ENCODE measurements at places on chromosomes 16 and 17.

DNA sequence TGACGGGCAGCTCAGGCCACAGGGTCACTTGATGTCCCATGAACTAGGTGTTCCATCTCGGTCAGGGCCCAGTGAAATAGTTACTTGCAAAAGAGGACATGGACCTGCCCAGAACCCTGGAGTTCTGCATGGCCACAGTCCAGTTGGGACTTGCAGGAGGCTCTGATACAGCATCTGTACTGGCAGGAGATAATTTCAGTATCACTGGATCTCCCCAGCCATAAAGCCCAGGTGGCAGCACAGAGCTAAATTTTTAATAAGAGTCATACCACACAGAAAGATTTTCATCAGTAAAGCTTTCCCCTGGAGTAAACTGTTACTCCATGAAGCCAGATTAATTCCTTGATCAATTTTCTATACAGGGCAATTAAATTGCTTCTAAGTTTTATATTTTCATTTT is 18.0 kb upstream of the SLC16A5 start:
- no peak for DNase-seq

GRCh38 chr16:48188449-48189102 is 32.8 kb upstream of the ABCC12 start:
- no peak for DNase-seq

DNA sequence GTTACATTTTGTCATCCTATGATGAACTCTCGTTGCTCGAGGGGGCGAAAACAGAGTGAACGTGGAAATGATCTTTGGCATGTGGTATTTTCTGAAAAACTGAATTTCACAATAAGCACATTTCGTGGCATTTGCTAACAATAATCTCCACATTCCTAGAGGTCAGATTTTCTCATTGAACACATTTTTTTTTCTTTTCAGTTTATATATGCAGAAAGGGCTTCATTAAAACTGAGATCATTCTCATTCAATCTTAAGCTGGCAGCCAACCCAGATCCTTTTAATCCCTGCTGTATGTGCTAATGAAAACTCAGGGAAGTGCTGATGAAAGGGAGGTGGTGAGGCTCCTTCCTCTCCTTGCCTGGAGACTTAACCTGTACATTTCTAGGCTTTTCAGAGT is 52.6 kb downstream of the PRKCA start:
- no peak for DNase-seq

DNA sequence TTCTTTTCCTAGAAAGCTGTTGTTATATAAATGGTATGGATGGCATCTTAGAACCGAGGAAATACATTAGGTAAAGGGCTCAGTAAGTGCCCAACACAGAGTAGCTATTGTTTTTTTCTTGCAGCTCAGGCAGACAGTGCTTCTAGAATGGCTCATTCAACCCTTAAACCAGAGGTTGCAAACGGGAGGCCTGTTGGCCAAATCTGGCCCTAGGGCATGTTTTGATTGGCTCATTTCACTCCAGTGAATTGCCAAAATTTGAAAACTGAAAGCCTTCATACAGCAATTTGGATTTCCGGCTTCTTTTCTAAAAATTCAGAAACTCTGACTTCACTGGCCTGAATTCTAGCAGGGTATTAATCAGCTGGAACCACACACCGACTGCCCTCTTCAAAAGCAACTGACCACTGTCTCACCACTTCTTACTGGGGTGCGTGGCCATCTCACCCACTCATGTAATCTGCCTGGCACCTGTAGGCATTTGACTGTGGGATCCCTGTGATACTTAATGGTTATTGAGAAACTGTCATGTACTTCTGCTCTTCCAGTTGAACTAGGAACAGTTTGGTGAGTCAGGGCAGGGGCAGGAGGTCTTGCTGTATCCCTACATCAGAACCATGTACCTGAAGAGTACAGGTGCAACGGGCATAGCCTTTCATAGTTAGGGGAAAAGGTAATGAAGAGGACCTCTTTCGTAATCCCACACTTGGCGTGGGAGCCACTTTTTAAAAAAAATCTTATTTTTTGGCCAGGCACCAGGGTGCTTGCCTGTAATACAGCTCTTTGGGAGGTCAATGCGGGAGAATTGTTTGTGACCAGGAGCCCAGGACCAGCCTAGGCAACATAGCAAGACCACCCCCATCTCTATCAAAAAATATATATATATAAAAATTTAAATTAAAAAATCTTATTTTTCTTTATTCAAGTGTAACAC is 53.6 kb upstream of the SCNN1B start:
- DNase-seq: no peak

DNA sequence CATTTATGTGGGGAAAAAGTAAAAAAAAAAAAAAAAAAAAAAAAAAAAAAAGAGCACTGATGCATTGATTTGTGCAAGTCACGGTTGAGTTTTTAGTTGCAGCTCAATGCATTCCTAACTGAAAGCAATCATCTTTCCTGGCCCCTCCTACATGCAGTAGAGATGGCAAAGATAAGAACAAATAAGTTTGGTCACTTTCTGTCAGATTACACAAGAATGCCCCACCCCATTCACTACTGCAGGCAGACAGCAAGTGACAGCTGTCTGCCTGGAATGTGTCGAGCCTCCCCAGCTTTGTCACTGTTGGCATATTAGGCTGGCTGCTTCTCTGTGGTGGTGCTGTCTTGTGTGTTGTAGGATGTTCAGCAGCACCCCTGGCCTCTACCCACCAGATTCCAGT is 243.5 kb downstream of the FOXL1 start:
- DNase-seq: no peak

DNA sequence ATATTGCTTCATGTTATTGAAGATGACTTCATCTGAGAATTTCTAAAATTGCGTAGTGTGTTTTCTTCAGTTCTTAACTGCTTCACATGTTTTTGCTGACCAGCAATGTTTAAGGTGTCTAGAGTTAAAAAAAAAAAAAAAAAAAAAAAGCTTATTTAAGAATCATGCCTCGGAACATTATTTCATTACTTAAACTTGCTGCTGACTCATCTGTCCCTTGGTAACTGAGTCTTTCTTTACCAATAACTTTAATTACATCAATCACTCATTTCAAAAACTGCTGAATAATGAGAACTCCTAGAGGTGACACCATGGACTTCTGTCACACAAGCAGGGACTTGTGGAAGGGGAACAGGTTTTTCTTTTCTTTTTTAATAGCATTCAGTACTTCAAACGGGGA is 16.2 kb downstream of the IRX5 start:
- no peak for DNase-seq

- no peak for DNase-seq
These were observed 999 bp downstream of the CMC2 start for GRCh38 chr16:81005610-81006161.

- no peak for DNase-seq
These were observed 44.1 kb upstream of the MARCHF10 start for GRCh38 chr17:62852195-62852594.

DNA sequence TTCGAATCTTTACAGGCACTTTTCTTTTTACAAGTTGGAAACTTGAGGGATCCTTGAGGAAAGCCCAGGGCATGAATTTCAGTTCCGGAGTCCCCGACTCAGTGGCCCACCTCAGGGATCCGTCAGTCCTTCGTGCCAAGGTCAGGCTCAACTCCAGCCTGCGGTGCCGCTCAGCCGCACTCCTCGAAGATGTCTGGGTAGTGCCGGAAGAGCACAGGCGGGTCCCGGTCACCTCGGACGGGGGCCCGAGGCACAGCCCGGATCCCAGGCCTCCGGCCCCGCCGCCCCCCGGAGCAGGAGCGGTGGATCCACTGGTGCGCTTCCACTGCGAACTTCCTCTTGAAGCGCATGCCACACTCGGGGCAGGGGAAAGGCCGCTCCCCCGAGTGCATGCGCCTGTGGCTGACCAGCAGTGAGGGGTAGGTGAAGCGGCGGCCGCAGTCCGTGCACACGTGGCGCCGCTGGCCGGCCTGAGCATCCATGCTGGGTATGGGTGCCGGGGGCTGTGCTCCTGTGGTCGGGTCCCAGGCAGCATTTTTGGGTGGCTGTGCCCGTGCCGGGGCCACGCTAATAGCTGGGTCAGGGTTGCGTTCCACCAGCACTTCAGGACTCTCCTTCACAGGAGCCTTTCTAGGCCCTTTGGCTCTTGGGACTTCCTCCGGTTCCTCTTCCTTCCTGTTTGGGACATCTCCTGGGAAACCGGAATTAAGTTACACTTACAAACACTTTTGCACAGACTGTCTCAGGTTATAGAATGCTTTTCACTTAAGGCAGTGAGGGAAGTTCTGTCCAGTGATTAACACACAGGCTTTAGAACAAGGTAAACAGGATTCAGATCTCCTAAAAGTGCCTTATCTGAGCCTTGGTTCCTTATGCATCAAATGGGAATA is 1.5 kb downstream of the ZNF688 start:
- DNase-seq: no peak

DNA sequence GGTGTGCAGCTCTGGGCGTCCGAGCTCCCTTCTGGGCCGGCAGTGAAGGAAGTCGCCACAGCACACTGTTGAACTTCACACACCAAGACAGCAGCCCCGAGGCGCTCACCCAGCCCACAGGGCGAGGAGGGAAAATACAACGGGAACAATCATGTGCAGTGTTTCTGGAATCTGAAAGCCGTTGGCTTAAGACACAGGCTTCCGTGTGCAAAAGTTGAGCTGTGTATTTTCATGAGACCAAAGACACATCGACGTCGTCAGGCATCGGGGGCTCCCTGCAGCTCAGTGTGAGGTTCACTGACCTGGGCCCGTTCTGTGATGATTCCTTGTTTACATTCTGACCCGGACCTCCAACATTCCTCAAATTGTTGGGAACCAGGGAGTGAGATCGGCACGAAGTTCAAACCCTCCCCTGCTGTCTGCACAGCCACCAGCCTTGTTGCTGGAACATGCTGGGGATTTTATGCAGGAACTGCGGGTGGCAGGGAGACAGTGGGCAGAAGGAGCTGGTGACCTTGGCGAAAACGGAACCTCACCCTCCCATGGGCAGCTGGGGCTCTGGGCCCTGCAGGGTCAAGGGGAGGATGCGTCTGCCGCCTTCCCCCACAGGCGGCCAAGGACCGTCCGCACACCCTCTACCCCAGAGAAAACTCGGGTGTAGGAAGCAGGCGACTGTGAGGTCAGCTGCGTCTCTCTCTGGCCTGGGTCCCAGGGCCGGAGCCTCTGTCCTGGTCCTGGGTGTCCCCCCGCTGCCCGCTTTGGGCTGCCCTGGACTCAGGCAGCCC is 72.2 kb downstream of the METRNL start:
- DNase-seq: no peak

- no peak for DNase-seq
These were observed 5.1 kb downstream of the NBR1 start for GRCh38 chr17:43176119-43176570.

- DNase-seq: no peak
These were observed 15.5 kb downstream of the MMP15 start for GRCh38 chr16:58040945-58041627.

- no peak for DNase-seq
These were observed 77.6 kb upstream of the HLF start for GRCh38 chr17:55186937-55187770.

GRCh38 chr16:84840687-84841627 is 21.2 kb downstream of the CRISPLD2 start:
- DNase-seq: no peak

DNA sequence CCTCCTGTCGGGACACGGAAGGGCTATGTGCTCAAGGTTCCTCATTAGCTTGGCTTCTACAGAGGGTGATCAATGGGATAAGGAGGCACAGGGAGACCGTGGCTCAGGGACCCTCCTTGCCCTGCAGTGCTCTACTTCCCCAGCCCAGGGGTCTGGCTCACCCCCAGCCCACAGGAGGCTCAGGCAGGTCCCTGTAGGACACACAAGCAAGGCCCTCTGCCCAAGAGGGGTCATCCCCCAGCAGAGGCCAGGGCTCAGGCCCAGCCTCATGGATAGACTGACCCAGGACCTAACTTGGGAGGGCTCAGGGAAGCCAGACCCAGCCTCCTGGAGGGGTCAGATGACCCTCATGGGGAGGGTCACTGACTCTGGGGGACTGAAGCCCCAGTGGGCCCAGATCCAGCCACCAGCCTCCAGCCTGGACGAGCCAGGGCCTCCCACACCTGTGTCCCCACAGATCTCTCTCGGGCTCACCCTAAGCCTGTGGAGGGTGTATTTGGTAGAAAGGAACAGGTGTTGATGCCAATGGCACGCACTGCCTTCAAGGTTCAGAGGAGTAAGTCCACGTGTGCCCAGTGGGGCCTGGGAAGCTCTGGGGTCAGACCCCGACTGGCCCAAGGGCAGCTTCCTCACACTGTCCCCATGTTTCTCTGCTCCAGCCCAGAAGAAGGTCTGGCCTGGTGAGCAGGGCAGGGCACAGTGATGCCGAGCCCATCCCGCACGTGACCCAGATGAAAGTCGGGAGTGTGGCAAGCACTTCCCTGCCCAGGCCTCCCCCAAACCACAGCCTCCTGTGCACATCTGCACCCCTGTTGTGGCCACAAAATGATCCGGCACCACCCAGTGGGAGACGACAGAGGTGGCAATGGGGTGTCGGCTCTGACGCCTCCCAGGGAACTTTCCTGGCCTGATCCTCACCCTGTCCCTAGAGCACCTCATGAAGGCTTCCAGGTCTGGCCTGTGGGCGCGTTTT is 10.9 kb upstream of the KRTAP17-1 start:
- DNase-seq: no peak
